Activated B cell treated with CpG ODN at 0.5 μM for 24 hours (primary cell): ENCODE measurements at places on chromosomes 5 and 9. TPM values are rescaled to one million over a fixed set of nuclear protein-coding genes. Genes with fewer than 3 reads are reported as not detected.

OBP2B gene
- total RNA-seq, result not detected in 2 replicates

CRHBP gene
- total RNA-seq, result 0.27 TPM in 1 of 2 replicates, not detected in the other

FOXD4L4 gene
- total RNA-seq, result 0.29 and 0.39 TPM in 2 replicates

IL9 gene
- total RNA-seq, result not detected in 2 replicates
